Activated CD4-positive, alpha-beta T cell treated with anti-CD3 and anti-CD28 coated beads, Interleukin-2, amount 10 ng/mL, durations not matched to agents 7 days and 5 days (primary cell): ENCODE measurements at places on chromosomes 2 and 18. TPM values are rescaled to one million over a fixed set of nuclear protein-coding genes. Genes with fewer than 3 reads are reported as not detected.

ELAC1 gene
- 9.1 TPM for total RNA-seq

GRCh38 chr18:63181706-63182309, 137.8 kb downstream of the BCL2 start:
- H3K27ac ChIP-seq = peak overlapping the region; percentile 71
- no peak for DNase-seq
- peaks cover 52% of the 10 kb centered on the region for H3K4me1 ChIP-seq

SERPINB13 gene
- not detected for total RNA-seq

GRCh38 chr2:5215989-5216607, 476.1 kb upstream of the SOX11 start:
- no peak overlapping the region for H3K27ac ChIP-seq
- no peak for DNase-seq
- H3K4me1 ChIP-seq = no peaks in the 10 kb centered on the region
- no peak overlapping the region for H3K4me3 ChIP-seq

GRCh38 chr2:187541086-187542085, 12.8 kb downstream of the TFPI start:
- no peak overlapping the region for H3K4me3 ChIP-seq
- H3K4me1 ChIP-seq = no peaks in the 10 kb centered on the region
- no peak overlapping the region for H3K27ac ChIP-seq
- no peaks in the 10 kb centered on the region for H3K27me3 ChIP-seq

DNA sequence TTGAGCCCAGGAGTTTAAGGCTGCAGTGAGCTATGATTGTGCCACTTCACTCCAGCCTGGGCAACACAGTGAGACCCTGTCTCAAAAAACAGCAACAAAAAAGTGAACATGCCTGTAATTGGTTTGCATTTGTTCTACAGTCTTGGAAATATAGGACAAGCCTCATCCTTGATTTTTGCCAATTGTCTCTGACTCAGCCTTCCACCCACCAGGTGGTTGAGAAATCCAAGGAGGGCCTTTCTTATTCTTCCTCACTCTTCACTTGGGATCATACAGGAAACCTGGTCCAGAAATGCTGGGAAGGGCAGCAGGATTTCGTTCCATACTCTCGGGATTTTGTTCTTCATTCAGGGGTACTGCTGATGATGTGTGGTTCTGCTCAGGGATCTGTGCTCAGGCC, 94.6 kb downstream of the CDC42EP3 start:
- H3K27me3 ChIP-seq = no peaks in the 10 kb centered on the region
- peaks cover 10% of the 10 kb centered on the region for H3K36me3 ChIP-seq
- DNase-seq = no peak
- H3K4me1 ChIP-seq = peaks cover 5% of the 10 kb centered on the region
- H3K4me3 ChIP-seq = no peak overlapping the region

GRCh38 chr2:66507673-66508201, 72.8 kb downstream of the MEIS1 start:
- H3K4me3 ChIP-seq = no peak overlapping the region
- no peak overlapping the region for H3K27ac ChIP-seq
- H3K27me3 ChIP-seq = no peaks in the 10 kb centered on the region
- H3K4me1 ChIP-seq = no peaks in the 10 kb centered on the region
- H3K36me3 ChIP-seq = no peaks in the 10 kb centered on the region

- peaks cover 64% of the 10 kb centered on the region for H3K4me1 ChIP-seq
- H3K27ac ChIP-seq = peak overlapping the region; percentile 100
- no peak for DNase-seq
- H3K27me3 ChIP-seq = no peaks in the 10 kb centered on the region
- H3K36me3 ChIP-seq = peaks cover 45% of the 10 kb centered on the region
Measured at GRCh38 chr2:226836548-226836885, 663 bp downstream of the RHBDD1 start.

MARCHF4 gene
- total RNA-seq = not detected

- H3K36me3 ChIP-seq = peaks cover 54% of the 10 kb centered on the region
- H3K27ac ChIP-seq = peak overlapping the region; percentile 93
- DNase-seq = no peak
- peaks cover 64% of the 10 kb centered on the region for H3K4me1 ChIP-seq
- peak overlapping the region; percentile 99 for H3K4me3 ChIP-seq
Measured at GRCh38 chr2:219252570-219252899, 508 bp upstream of the TUBA4B start.

BARD1 gene
- 51.5 TPM for total RNA-seq

DNA sequence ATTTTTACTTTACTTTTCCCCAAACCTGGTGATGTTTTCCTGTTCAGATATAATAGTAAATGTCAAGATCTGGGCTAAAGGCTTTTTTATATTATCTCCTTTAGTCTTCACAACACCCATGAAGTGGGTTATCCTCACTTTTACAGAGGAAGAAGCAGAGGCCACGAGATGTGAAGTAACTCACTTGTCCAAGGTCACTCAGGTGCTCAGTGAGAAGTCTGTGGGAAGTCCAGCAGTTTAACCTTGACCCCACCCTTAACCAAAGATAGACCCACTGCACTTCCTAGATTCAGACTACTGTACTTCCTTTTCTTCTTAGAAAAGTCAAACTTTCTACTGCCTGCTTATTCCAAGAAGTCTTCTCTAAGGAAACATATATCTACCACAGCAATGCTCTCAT, 56.3 kb upstream of the STAT1 start:
- H3K27me3 ChIP-seq = no peaks in the 10 kb centered on the region
- peaks cover 63% of the 10 kb centered on the region for H3K4me1 ChIP-seq
- H3K36me3 ChIP-seq = peaks cover 74% of the 10 kb centered on the region
- peak overlapping the region; percentile 83 for H3K27ac ChIP-seq

REG1A gene
- total RNA-seq = not detected

NT5DC4 gene
- total RNA-seq = not detected

- no peak overlapping the region for H3K4me3 ChIP-seq
- H3K27me3 ChIP-seq = no peaks in the 10 kb centered on the region
- no peak overlapping the region for H3K27ac ChIP-seq
- H3K4me1 ChIP-seq = peaks cover 8% of the 10 kb centered on the region
- H3K36me3 ChIP-seq = peaks cover 6% of the 10 kb centered on the region
Measured at GRCh38 chr2:43269706-43270105, 43.3 kb upstream of the ZFP36L2 start.

IKZF2 gene
- total RNA-seq = 5.1 TPM

- no peak for DNase-seq
- peaks cover 3% of the 10 kb centered on the region for H3K27me3 ChIP-seq
- H3K4me3 ChIP-seq = no peak overlapping the region
- H3K4me1 ChIP-seq = no peaks in the 10 kb centered on the region
- no peak overlapping the region for H3K27ac ChIP-seq
Measured at GRCh38 chr2:24454294-24454693, 36.8 kb upstream of the NCOA1 start.

SLC19A3 gene
- not detected for total RNA-seq

GREB1 gene
- 0.10 TPM for total RNA-seq

CDH2 gene
- total RNA-seq = not detected

SOX11 gene
- total RNA-seq = not detected

PHOSPHO2 gene
- 2.7 TPM for total RNA-seq

BUB1 gene
- 118 TPM for total RNA-seq

SLC14A1 gene
- total RNA-seq = 8.7 TPM

DNA sequence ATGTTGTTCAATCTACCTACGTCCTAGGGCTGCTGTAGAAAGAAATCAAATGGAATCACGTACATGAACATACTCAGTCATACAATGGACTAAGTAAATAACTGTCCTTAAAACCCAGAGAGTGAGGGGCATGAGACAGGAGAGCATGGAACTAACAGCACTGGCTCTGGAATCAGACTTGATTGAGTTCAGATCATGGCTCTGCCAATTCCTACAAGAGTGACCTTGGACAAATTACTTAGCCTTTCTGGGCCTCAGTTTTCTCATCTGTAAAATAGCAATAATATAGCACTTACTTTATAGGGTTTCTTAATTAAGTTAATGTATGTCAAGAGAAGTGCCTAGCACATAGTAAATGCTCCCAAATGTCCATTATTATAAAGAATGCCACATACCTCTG, 106.8 kb downstream of the HNRNPLL start:
- no peaks in the 10 kb centered on the region for H3K27me3 ChIP-seq
- no peak overlapping the region for H3K4me3 ChIP-seq
- H3K27ac ChIP-seq = no peak overlapping the region
- peaks cover 8% of the 10 kb centered on the region for H3K4me1 ChIP-seq
- H3K36me3 ChIP-seq = no peaks in the 10 kb centered on the region

DNA sequence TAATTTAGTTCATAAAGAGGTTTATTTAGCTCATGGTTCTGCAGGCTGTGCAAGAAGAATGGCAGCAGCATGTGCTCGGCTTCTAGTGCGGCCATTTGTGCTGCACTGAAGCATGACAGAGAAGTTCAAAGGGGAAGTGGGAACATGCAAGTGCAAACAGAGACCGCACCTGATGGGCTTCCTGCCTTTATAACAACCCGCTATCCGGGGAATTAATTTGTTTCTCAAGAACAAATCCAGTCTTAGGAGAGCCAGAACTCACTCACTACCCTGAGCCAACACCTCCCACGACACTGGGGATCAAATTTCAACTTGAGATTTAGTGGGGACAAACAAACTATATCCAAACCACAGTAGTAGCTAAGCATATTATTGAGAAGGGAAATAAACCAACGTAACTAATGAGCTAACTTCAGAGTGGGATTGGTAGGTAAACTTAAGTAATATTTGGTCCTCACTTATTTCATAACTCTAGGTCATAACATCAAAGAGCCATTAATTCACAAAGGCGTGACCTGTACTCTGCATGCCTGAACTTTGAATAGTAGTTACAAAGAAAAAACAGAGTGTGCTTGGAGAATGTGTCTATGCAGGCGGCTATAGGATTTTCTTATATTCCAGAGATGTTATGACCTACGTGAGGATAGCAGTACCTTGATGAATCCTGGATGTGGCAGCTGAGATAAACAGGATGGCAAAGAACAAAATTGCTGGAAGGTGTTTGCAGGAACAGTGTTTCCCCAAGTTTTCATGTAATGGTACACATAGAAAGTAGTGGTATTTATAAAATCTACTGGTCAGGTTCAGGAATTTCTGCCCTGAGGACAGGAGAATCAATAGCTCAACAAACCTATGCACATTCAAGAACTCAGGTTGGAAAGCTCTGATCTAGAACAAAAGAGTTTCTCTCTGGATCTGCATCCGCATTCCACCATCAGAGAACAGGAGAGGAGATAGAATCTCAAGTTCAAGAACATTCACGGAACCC, 845.9 kb upstream of the ID2 start:
- no peaks in the 10 kb centered on the region for H3K27me3 ChIP-seq
- no peak overlapping the region for H3K4me3 ChIP-seq
- H3K4me1 ChIP-seq = peaks cover 11% of the 10 kb centered on the region
- DNase-seq = peak; percentile 12
- H3K27ac ChIP-seq = no peak overlapping the region

DNA sequence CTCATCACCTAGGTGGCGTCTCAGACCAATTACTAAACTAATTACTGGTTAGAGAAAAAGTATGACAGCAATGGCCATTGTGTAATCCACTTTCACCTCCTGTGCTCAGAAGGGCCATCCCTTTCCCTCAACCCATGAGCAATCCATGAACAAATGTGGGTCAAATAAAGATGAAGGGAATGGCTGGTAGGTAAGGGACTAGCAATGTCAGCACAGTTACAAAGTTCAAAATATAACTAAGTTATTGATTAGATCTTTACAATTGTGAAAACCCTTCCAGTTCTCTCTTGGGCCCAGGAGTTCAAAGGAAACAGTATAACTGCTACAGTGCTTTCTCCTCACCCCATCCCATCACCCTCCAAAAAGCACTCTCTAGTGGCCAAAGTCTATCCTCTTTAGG, 98.3 kb downstream of the DTNA start:
- H3K4me1 ChIP-seq = no peaks in the 10 kb centered on the region
- no peak for DNase-seq
- no peak overlapping the region for H3K4me3 ChIP-seq
- H3K36me3 ChIP-seq = no peaks in the 10 kb centered on the region
- peaks cover 2% of the 10 kb centered on the region for H3K27me3 ChIP-seq

CAVIN2 gene
- not detected for total RNA-seq

GRCh38 chr2:200993097-200993496, 29.6 kb upstream of the ORC2 start:
- H3K4me3 ChIP-seq = no peak overlapping the region
- H3K27ac ChIP-seq = no peak overlapping the region
- no peaks in the 10 kb centered on the region for H3K4me1 ChIP-seq
- no peak for DNase-seq

ELOA2 gene
- total RNA-seq = not detected

RGPD4 gene
- total RNA-seq = not detected

NETO1 gene
- total RNA-seq = not detected

CFAP53 gene
- total RNA-seq = 0.56 TPM

GRCh38 chr2:185787227-185788145, 48.9 kb downstream of the FSIP2 start:
- H3K27me3 ChIP-seq = no peaks in the 10 kb centered on the region
- H3K27ac ChIP-seq = no peak overlapping the region
- no peaks in the 10 kb centered on the region for H3K36me3 ChIP-seq
- no peak for DNase-seq
